ENCODE measurements at places on chromosomes 7 and 10.

DNA sequence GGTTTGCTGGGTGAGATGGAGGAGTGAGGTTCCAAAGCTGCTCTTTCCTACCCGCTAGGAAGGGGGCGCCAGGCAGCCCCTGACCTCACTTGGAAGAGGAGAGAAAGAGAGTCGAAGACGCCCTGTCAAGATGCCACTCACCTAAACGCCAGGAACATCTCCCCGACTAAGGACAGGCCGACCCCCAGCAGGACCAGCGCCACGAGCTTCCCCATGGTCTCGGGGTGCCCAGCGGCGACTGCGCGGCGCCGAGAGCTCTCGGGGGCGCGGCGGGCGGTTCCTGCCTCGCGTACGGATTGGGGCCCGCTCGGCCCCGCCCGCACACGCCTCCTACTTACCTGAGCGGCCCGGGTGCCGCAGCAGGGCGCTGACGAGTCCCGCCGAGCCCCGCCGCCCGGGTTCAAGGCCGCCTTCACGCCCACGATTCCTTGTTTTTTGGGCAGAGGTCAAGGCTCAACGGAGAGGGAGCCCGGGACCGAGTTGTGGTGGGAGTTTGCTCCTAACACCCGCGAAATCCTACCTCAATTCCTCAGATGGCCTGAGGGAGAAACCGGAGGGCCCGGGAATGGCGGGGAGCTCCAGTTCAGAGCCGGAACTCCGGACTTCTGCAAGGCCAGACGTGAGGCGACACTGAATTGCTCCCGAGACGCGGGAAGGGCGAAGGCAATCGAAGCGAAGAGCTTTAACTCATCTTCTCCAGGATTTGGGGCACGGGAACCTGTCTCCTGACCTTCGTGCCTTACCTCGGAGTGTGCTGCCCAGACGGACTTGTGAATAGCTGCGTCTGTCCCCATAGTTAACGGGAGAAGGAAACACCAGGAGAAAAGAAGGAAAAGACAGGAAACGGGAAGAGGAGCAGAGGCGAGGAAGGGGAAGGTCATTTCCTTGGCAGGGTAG, at the start of gene PON3:
Gene PON3, minus strand, starts transcription at position 240 of the 897 bp plus-strand sequence. Its CDS starts 25 bp downstream, at position 215.
- no peak for DNase-seq

- DNase-seq: no peak
Measured at GRCh38 chr10:21281765-21282484, 243.6 kb downstream of the SKIDA1 start.

GRCh38 chr7:158102897-158103296, 484.7 kb downstream of the PTPRN2 start:
- DNase-seq: no peak

GRCh38 chr10:95792211-95792780, 36.3 kb downstream of the ENTPD1 start:
- DNase-seq: no peak

DNA sequence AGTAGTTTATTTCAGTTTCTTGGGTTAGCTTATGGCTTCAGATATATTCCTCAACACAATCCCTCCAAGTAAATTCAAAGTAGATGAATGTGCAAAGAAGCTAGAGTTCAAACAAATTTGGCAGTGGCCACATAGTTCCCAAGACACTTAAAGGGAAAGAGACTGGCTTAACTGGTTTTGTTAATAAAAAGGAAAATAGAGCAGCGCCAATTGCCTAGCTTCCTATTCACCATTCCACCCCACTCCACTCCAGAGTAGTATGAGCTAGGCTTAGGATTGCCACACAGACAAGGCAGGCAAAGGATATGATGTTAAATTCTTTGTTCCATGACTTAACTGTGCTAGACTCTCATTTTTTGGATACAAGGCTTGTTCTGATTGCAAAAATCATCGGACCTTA, 2.0 kb downstream of the XRCC2 start:
- no peak for DNase-seq
